SJCRH30 (cell line): ENCODE measurements at places on chromosomes 6 and 20. TPM values are rescaled to one million over a fixed set of nuclear protein-coding genes. Genes with fewer than 3 reads are reported as not detected.

DNA sequence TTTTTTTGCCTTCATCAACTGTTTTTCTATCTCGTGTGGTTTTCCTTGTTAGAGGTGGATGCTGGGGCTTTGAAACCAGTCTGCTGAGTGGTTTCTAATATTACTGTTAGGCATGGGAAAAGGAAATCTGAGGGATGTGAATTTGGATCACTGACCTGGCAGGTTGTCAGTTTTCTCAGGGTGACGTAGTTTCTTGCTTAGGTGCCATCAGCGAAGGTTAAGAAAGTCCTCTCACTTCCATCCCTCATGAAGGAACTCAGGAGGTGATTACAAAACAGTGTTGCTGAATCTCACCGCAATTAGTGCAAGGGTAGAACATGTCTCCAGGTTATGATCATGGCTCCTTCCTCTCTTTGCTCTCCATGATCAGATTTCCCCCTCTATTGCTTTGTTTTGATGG lies 135.9 kb downstream of the SOX4 start:
- no peak overlapping the region for H3K27ac ChIP-seq
- no peaks in the 10 kb centered on the region for H3K27me3 ChIP-seq
- H3K4me3 ChIP-seq, result no peak overlapping the region
- no peak for DNase-seq
- peaks cover 23% of the 10 kb centered on the region for H3K4me1 ChIP-seq
- H3K36me3 ChIP-seq, result no peaks in the 10 kb centered on the region

Gene FILIP1
- 0.08 TPM in 2 replicates for total RNA-seq

DNA sequence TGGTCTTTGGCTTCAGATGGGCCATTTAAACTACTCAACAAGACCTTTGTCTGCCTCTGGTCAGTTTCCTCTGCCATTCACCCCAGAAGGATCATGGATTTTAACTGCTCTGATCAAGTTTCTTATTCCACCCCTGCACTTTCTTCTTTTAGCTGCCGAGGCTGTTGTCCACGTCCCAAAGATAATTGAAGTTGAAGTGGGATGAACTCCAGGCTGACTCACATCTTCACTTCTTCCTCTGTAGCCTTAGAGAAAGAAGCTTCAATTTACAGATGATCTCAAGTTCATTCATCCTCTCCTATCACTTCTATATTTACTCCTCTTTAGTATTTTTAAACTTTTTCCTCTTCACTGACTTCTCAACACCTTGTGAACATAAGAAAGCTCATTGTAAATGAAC lies 651.6 kb downstream of the UTRN start:
- DNase-seq, result no peak
- no peaks in the 10 kb centered on the region for H3K27me3 ChIP-seq
- H3K36me3 ChIP-seq, result no peaks in the 10 kb centered on the region
- no peaks in the 10 kb centered on the region for H3K4me1 ChIP-seq

GRCh38 chr6:17395112-17395511 lies 1.7 kb downstream of the CAP2 start:
- no peak overlapping the region for H3K27ac ChIP-seq
- DNase-seq, result no peak
- no peaks in the 10 kb centered on the region for H3K27me3 ChIP-seq
- no peaks in the 10 kb centered on the region for H3K36me3 ChIP-seq
- peaks cover 5% of the 10 kb centered on the region; the same call in 1 of the 2 replicates for H3K4me1 ChIP-seq
- no peak overlapping the region for H3K4me3 ChIP-seq

Gene RPS18
- 5,924 and 6,385 TPM in 2 replicates for total RNA-seq

Gene C6orf62
- total RNA-seq, result 50.1 and 51.2 TPM in 2 replicates
